ENCODE measurements at places on chromosomes 5 and 9. TPM values are rescaled to one million over a fixed set of nuclear protein-coding genes. Genes with fewer than 3 reads are reported as not detected.

GFI1B gene
- total RNA-seq = not detected

SURF4 gene
- total RNA-seq = 791 TPM

C9orf78 gene
- 40.6 TPM for total RNA-seq

AK1 gene
- total RNA-seq = 40.3 TPM

CCDC192 gene
- total RNA-seq = not detected

DNAI1 gene
- total RNA-seq = not detected

F2RL2 gene
- total RNA-seq = 10.4 TPM
